Activated CD8-positive, alpha-beta T cell treated with anti-CD3 and anti-CD28 coated beads for 36 hours (primary cell): ENCODE measurements at places on chromosomes 2 and 18.

- DNase-seq: no peak
Measured at GRCh38 chr2:60317034-60317386, 236.4 kb downstream of the BCL11A start.

DNA sequence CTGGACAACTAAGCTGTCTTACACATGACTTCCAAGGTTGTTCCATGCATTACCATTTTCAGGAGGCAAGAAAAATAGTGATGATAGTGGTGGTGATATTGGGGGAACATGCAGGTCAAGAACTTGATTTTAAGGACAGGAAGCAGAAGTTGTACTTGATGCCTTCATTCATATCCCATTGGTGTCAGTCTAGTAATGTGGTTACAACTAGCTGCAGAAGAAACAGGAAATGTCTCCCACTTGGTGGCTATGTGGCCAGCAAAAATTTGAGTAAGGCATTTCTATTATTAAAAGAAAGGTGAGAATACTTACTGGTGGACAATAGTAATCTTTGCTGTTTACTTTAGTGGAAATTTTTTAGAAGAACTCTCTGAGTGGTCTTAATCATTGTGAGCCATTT is 103.4 kb downstream of the ALMS1 start:
- DNase-seq: no peak

DNA sequence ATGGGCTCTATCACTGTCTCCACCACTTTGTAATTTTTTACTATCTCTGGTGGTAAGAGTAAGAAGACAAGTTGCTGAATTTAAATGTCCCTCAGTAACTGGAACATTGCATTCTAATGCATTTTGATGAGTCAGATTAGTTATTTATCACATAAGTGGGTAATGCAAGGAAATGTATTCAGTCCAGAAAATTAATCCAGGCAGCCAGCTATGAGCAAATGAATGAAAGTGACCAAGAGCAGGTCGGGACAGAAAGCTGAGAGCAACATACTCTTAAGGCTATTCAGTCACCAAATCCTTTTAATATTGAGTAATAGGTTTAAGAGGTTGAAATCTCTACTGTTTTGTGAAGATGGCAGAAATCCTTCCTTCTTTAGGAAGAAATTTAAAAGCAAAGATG is 265.5 kb upstream of the PARD3B start:
- no peak for DNase-seq

DNA sequence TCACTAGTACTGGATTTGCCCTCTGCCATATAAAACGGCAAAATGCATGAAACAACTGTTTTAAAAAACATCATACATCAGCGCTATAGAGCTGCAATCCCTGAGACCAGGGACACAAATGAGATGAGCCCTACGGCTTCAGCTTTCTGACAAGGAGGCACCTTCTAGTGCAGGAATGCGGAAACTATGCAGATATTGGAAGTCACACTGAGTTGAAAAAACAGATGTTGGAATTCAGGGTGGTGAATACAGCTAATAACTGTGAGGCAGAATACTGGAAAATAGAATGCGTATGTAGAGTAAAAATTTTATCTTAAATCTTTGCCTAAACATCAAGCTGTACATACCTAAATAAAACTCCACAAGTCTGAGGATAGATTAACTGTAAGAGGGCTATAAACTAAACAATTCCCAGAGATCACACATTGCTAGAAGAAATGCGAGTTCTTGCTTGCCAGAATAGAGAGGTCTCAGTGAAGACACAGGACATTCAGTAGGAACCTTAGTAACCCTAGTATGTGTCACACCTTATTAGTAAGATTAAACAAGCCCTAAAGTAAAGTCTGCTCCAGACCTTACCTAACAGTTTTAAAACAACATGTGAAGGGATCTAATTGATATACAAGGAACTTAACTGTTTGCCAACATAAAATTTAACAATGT is 541.4 kb upstream of the DDX18 start:
- DNase-seq: no peak

- DNase-seq: no peak
Measured at GRCh38 chr2:211730215-211730614, 808.4 kb downstream of the ERBB4 start.

- no peak for DNase-seq
Measured at GRCh38 chr18:45712061-45712460, 11.9 kb upstream of the SLC14A1 start.

DNA sequence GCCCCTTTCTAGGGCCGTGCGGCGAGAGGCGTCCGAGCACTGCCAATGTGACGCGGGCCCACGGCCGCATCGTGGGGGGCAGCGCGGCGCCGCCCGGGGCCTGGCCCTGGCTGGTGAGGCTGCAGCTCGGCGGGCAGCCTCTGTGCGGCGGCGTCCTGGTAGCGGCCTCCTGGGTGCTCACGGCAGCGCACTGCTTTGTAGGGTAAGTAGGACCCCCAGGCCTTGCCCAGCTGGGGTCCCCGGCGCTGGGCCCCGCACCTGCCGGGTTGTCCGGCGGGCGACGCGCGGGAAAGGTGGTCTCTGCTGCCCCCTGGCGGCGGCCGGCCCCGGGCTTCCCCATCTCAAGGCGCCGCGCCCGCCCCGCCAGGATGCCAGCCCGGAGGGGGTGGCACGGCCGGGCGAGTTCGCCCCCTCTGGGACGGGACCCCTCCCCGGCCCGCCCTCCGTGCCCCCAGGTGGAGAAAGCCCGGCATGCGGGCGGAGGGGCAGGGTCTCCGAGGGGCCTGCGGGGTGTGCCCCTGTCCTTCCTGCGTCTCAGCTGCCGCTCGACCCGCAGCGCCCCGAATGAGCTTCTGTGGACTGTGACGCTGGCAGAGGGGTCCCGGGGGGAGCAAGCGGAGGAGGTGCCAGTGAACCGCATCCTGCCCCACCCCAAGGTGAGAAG is 1.9 kb downstream of the PRSS56 start:
- peak; percentile 74 for DNase-seq

GRCh38 chr2:21498016-21498415 is 374.2 kb downstream of the TDRD15 start:
- no peak for DNase-seq

- peak; percentile 83 for DNase-seq
Measured at GRCh38 chr2:112692495-112692911, 28.3 kb upstream of the NT5DC4 start.

- DNase-seq: no peak
Measured at GRCh38 chr2:424306-425171, 136.6 kb upstream of the ALKAL2 start.

DNA sequence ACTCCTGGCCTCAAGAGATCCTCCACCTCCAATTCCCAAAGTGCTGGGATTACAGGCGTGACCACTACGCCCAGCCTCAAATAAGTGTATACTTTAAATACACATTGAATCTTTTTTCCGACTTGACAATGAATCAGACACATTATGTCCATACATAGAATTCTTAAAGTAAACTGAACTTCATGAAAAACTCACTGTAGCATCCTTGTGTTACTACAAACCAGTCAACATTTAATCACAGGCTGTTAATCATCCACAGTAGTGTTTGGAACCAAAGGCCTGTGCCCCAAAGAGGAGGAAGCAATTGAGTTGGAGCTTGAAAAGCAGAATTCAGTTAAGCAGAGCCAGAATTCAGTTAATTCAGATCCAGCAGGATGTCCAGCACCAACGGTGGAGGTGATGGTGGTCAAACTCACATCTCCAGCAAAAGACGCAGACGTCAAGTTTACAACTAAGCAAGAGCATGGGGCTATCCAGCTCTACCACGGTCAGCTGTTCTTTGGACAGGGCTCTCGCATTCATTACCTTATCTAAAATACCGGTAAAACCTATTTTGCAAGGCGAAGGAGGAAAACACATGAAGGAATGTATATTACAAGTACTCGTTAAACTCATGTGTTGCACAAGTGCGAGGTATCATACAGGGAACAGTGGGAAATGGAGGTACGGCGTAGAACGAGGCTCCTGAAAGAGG is 1.2 kb downstream of the SLC39A6 start:
- DNase-seq: no peak

DNA sequence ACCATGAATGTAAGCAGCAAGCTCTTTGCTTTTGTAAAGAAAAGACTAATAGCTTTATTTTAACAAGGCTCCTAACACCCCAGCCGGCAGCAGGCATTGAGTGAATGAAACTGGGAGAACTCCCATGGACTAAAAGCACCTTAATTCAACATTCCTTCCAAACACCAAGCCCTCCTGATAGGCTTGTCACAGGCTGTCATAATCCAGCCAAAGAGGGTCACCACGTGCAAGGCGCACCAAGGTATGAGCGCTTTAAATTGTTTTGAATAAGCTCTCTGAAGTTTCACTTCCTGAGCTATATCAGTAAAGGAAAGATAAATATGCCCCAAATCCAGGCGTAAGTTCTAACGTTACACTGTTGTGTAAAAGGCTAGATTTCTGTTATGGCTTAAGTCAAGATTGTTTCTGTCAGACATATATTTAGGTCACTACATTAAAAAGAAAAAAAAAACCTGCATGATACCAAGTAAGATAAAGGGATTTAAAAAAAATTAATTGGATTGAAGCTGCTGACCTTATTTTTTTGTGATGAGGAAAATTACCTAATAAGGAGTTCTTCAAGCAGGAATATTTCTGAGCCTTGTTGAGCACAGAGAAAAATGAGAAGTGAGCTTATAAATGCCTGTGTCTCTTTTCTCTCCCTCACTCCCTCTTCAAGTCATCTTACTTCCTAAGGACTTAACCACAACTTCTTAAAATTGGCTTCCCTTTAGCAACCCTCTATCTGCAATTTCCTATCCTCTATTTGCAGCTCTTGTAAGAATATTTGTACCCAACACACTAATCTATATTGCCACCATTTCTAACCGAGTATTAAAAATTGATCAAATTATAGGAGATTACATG is 136.1 kb upstream of the NRP2 start:
- no peak for DNase-seq

DNA sequence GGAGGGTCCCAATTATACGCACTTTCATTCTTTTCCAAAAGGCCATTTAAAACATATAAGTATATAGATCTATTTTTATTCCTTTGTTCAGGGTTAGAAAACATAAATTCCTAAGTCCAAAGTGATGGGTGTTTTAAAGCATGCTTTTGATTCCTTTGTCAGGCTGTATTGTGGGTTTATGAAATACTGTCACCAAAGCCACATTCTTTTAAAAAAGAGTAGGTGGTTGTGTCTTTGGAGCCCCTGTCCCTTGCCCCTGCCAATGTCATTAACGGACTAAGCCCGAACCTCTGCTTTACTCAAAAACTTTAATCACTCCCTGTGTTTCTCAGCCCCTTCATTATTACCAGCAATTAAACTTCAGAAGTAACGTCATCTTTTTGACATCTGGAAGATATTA is 104.9 kb upstream of the APCDD1 start:
- no peak for DNase-seq

GRCh38 chr2:39851651-39852110 is 72.6 kb upstream of the THUMPD2 start:
- DNase-seq: peak; percentile 12

- no peak for DNase-seq
Measured at GRCh38 chr2:55169915-55170314, 62.2 kb downstream of the CLHC1 start.

GRCh38 chr2:88659538-88659915 is 31.9 kb upstream of the RPIA start:
- no peak for DNase-seq

GRCh38 chr18:54277899-54278298 is 8.6 kb downstream of the POLI start:
- no peak for DNase-seq

GRCh38 chr18:47919916-47920315 is 10.5 kb downstream of the SMAD2 start:
- no peak for DNase-seq

GRCh38 chr2:32851777-32852439 is 94.8 kb upstream of the LTBP1 start:
- no peak for DNase-seq

DNA sequence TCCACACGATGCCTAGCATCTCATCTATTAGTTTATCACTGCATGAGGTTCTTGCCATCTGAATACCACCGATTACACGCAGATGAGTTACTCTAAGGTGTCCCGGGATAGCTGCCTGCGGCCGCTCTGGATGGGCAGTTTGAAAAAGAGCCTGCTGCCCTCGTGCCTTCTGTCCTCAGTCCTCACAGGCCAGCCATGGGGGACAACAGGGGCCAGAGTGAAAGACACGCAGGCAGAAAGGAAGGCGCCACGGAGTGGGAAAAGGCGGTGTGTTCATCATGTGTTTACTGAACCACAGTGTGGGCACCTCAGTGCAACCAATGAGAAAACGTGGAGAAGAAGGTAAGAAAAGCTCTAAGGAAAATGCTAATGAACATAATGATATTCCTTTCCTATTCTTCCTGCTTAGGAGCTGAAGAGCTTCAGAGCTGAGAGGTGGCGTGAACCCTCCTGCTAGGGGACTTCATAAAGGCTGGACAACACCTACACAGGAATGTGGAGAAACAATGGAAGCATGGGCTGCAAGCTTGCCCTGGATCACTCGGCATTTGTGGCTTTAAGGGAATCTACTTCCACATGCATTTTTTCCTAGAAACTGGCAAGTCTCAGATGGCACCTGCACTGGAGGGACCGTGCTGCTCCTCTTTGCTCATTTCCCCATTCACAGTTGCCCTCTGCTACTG is 50.9 kb downstream of the CABYR start:
- no peak for DNase-seq

DNA sequence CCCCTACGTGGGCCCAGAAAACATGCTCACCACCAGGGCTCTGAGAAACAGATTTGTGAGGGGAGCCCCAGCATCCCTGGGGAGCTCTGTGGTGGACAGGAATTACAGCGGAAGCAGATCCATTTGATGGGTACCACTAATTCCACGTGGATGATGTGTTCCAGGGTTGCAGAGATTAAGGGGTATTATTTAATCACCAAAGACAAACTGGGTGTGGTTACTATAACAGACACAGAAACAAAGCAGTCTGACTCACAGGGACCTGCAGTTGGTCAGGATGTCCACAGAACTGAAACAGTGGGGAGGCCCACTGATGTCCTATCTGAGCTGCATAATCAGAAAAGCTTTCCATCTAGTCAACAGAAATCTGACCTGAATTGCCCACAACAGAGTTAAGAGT is 65.8 kb downstream of the PSMG2 start:
- DNase-seq: no peak

- no peak for DNase-seq
Measured at GRCh38 chr18:9835825-9836224, 49.9 kb upstream of the TXNDC2 start.

GRCh38 chr18:76441668-76442412 is 53.2 kb downstream of the ZNF516 start:
- no peak for DNase-seq

DNA sequence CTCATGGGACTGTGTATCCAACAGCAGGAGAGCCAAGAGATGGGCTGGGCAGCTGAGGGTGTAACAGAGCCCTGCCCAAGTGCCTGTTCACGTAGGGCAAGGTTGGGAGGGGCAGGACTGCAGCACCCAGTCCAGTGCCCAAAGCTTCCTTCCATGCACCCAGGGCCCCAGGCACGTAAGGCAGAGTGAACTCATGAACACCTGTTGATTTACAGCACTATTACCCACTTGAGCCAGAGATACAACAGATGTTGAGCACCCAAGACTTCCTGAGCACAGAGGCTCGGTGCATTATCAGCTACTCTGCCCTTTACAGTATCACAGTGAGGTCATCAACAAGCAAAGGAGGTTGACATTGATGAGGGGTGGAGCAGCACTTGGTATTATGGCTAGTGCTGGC is 50.2 kb upstream of the FHL2 start:
- no peak for DNase-seq
